ENCODE measurements at places on chromosomes 11 and 22.

DNA sequence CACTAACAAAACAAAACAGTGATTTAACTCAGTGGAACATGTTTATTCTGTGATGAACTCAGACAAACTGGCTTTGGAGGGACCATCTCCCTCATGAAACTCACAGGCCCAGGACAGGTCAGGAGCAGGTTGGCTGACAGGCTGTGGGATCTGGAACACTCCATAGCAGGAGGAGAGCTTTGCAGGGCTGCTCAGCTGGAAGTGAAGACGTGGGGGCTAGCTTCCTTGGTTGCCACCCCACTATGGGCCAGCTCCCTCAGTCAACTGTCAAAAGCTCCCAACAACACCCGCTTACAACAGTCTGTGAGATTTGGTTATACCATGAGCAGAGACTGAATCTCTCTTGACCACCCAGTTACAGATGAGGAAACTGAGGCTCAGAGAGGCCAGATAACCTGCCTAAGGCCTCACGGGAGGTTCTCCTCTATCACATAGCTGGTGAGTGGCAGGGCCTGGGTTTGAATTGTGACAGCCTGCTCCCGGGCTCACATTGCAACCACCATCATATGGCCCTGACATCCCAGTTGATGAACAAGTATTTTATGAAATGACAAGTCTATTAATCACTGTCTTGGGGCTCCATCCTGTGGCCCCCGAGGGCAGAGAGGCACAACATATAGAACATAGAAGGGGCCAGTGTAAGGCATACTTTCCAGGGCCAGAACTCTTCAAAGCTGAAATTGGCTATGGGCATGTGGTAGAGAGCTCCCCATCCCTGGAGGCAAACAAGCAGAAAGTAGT is 473.4 kb downstream of the MN1 start:
- DNase-seq, result no peak

GRCh38 chr11:44823868-44824267 is 97.1 kb downstream of the TSPAN18 start:
- no peak for DNase-seq

- no peak for DNase-seq
Measured at GRCh38 chr11:106217456-106217855, 140.0 kb downstream of the AASDHPPT start.

DNA sequence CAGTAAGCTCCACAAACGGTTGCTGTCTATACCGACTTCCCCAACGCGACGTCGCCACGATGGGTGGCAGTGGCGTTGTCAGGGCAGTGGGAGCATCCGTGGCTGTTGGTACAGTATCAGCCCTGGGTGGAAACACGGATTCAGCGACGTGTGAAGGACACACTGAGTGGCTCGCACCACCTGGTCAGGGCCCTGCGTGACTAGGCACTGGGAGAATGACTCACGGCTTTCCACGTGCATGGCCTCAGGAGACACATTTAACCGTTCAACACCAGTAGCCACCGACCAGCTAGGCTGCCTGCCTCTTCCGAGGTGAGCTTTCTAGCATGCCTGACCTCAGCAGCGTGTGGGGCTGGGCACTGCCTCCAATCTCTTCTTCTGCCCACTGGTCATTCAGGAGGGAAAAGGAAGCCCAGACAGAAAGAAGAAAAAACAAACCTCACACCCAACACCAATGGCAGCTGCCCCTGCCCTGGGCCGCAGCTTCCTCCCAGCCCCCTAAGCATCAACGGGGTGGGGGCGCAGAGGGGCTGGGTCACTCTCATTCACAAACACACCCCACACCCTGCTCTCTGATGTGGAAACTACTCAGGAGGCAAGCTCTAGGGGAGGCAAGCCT is 59.0 kb downstream of the MYH9 start:
- DNase-seq, result peak; percentile 69

- no peak for DNase-seq
Measured at GRCh38 chr11:34495724-34496377, 17.7 kb downstream of the ELF5 start.

DNA sequence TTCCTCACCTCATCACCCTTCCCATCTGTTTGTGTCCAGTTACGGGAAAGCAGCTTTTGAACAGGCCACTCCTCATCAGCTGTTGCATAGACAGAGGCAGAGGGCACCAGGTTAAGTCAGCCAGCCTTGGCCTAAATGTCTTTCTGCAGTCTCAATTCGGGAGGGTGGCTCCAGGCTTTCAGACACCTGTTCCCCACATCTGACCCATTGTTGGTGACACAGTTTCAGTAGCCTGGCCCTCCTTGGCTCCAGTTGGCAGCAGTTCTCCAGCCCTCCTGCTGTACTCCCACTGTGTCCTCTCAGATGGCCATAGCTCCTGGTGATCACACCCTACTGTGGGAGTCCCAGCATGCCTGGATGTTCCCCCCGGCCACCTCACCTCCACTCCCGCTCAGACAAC is 70.8 kb upstream of the MYOD1 start:
- DNase-seq, result no peak

DNA sequence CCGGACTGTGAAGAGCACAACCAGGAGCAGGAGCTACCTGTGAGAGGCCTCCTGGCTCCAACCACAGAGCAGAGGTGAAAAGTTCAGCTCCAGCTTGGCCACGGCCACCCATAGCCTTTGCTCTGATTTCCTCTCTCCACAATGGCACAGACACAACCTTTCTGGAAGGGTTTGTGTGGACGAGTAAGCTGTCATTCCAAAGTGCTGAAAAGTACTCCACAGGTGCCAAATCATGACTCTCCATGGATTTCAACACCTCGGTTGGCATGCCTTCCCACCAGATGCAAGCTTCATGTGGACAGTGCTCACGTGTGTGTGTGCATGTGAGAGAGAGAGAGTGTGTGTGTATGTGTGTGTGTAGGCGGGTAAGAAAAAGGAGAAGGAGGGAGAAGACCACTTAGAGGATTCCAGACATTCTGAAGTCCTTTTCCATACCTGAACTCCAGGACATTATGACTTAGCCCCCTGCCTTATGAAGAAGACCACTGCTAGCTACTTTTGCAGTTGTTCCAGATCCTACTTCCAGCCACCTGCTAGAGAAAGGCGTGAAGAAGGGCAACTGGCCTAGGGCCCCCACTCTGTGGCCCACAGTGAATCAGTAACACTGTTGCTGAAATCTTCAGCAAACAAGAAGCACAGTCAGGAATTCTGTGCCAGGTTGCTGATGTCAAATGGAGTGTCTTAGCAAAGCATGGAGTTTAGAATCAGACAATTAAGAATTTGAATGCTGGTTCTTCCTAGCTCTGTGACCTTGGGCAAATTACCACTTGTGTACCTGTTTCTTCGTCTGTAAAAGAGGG is 13.9 kb upstream of the NAV2 start:
- no peak for DNase-seq

- no peak for DNase-seq
Measured at GRCh38 chr22:49683032-49683431, 144.6 kb downstream of the BRD1 start.

DNA sequence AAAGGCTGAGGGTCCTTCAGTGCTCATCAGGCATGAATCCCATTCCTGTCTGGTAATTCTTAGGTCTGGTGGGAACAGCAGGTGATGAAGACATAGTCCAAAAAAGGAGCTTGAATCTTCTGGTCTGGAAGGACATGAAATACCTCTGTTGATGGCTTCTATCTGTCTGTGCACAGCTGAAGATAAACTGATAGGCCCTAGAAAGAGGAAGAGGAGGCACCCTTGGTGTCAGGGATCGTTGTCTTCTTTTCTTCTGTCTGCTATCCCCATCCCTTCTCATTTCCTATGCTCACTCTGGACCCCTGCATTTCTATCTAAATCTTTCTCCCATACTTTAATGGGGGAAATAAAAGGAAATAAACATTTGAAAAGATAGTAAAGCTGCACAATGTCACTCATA is 9.4 kb downstream of the AGBL2 start:
- no peak for DNase-seq

DNA sequence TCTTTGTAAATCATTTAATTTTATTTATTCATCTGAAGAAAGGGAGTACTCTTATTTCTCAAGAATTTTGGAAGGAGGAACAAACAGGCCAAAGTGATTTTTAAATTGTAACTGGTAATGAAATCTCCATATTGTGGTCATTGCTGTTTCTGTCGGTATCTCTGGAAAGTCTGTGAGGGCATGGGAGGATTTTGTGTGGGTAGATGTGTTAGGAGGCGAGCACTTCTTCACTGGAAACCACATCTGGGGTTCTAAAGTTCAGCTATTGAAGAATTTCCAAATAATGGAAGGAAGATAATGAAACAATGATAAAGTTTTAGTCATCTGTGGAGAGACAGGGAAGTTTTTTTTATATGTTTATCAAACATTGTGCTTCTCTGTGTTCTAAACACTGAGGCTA is 6.6 kb downstream of the TRIM34 start:
- DNase-seq, result no peak

DNA sequence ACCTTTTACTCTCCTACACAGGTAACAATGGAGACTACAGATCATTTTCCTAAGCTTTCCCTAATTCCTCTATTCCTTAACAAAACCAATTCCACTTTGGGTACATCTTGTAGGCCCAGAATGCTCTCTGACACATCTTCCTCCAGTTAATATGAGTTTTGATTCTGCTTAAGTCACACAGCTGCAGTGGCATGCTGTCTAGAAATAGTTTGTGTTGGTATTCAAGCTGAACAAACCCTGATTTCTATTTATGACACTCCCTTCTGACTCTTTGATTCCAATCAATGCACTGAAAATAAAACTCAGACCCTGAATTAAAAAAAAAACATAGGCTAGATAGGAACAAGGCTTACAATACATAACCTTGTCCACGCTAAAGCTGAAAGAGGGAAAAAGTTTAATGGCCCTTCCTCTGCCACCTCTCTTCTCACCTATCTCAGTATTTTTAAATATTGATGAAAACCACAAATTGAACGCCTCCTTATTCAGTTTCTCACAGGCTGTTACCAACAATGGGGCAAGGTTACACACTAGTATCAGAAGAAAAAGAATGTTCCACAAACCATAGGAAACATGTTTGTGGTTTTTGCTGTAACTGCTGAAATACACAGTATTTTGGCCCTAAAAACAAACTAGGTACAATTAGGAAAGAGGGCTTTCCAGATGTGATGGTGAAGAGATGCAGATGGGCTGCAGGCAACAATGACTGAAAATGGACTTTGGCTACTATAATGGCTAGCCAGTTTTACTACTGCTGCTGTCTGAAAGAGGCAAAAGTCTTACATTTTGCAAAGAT is 35.7 kb upstream of the GAB2 start:
- no peak for DNase-seq

GRCh38 chr11:46659908-46660307 is 40.5 kb downstream of the ARHGAP1 start:
- DNase-seq, result no peak

DNA sequence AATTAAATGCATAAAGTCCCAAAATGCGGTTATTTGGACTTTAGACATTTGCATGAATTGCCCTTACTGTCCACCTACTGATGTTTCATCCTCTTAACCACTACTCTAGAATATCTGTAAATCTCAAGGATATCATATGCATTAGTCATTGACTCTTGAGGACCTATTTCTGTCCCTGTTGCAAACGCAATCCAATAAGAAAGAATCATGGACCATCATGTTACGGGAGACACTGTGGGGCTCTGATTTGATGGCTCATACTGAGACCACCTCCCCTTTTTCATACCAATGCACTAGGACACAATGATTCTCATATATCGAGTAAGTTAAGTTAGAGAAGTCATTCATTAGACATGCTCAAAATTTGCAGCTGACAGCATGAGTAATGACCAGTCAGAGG is 14.4 kb downstream of the POU2AF2 start:
- DNase-seq, result no peak

DNA sequence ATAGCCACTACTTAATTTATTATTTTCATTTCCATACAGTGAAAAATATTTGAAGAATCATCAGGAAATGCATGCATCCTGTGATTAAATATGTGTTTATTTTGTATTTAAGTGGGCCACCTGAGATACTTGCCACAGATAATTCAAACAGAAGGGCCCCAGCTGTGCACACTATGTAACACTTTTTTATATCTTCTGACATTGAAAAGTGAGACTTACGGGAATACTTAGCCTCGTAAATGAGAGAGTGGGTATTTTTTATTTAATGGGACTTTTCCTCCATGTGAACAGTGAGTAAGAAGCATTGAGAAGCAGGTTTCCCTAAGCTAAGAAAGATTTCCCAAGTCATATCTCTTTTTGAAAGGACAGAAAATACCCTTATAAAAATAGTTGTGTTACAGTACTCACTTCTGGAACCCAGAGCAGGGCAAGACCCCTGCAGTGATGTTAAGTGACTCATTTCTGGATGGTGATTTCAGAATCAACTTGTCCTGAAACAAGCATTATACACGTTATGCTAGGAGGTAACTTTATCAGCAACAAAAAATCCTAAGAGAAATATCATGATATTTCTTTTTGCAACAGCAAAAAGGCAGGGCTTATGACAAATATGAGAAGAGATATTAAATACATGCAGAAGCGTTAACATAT is 478.1 kb upstream of the CHORDC1 start:
- no peak for DNase-seq

DNA sequence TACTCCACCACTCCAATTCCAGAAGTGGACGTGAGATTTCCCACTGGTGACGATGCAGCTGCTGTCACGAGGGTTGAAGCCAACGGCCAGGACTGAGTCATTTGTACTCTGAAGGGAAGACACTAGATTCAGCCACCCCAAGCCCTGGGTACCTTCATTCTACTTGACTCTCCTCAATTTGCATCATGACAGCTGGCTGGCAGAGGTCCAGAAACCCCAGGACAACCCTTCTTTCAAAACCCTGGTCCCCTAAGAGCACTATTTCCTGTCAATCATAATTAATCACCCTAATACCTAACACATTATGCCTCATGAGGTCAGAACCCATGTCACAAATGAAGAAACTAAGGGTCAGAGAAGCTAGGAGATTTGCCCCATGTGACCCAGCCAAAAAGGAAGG is 4.9 kb downstream of the EML3 start:
- DNase-seq, result no peak

DNA sequence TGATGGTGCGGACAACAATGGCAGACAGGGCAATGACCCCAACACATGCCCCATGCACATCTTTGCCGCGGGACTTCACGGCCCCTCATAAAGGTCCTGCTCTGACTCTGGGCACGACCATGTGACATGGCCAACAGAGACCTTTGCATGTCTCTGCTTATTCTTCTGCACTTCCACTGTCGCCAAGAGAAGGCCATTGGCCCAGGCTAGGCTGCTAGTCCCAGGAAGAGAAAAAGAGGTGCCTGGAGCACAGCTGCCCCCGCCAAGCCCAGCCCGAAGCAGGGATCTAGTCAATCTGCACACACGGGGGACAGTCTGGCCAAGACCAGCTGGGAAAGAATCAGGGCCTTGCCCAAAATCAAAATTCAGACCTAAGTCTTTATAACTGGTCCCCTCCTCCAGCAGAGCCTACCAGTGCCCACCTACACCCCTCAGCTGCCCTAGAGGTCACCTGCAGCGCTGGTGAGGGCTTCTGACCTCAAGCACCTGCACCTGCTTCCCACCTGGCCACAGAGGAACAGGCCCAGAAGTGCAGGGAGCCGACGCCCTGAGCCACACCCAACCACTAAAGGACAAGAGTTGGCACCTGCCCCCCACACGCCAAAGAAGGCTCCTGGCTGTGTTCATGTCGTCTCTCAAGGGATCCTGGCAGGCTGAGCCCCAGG is 8.1 kb downstream of the SULT4A1 start:
- DNase-seq, result no peak

- DNase-seq, result no peak
Measured at GRCh38 chr11:61297341-61297740, 2.2 kb upstream of the VWCE start.

Data from T1000 (cell line).